Suprapubic skin (tissue), 4 donors: ENCODE measurements at places on chromosomes 6 and 20.

- no peak for DNase-seq
These were observed 4.2 kb downstream of the AHI1 start for GRCh38 chr6:135493218-135493961.

- DNase-seq, result no peak
These were observed 102.2 kb downstream of the SOD2 start for GRCh38 chr6:159590835-159591234.

DNA sequence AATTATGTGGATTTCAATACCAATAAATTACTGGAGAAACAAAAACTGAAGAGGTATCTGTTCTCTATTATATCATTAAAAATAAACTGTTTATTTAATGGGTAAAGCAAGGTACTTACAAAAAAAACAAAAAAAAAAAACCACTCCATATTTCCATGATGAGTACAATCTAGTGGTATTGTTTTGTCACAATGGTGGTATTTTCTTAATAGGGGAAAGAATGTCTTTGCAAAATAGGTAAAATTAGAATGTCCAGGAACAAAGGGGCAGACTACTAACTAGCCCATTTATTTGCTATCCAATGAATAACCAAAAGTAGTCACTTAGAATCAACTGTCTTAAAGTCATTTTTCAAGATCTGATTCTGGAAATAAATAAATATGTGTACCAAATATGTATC, 92.0 kb downstream of the ARHGAP18 start:
- DNase-seq, result no peak

DNA sequence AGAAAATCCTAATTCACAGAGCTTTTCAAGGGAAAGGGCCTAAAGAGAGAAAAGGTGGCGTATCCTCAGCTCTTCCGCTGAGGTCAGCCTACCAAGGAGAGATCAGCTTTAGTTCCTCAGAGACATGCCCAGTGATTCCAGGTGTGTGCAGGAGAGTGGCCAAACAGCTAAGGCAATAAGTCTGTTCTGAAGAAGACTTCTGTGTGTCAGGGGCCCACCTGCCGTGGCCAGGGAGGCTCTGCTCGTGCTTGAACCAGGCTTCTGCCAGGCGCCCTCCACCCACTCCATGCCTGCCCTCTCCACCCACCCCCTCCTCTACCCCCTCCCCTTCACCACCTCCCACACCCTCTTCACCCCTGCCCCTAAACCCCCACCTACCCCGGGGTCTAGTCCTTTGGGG, 67.4 kb upstream of the ARMC2 start:
- DNase-seq, result no peak

GRCh38 chr6:113632220-113632864, 224.8 kb upstream of the MARCKS start:
- DNase-seq, result no peak

DNA sequence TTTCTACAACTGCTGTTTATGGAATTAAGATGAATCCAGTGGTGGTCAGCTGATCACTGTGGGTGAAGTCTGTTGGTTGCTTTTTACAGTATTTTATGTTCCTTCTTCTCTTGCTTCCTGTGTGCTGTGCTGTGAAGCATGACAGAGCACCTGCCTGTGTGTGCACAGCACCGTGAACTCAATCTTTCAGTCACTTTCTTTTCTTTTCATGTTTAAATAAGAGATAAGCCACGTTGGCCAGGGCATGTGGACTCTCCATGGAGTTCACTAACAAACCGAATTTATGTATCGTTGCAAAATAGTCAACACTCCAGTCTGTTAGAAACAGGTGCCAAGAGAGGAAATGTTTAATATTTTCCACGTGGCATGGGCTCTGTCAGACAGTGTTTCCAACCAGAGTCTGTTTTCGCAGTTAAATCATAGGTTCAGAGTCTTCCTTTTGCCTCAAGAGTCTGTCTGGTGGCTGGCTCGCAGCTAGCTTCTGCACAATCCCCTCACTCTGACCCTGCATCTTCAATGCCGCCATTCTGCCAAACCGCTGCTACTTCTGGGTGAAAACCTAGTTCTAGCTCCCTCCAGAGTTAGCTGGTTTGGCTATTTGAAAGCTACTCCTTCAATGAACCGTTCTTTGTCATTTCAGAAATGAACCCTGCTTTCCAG, 73.2 kb downstream of the QRSL1 start:
- no peak for DNase-seq

DNA sequence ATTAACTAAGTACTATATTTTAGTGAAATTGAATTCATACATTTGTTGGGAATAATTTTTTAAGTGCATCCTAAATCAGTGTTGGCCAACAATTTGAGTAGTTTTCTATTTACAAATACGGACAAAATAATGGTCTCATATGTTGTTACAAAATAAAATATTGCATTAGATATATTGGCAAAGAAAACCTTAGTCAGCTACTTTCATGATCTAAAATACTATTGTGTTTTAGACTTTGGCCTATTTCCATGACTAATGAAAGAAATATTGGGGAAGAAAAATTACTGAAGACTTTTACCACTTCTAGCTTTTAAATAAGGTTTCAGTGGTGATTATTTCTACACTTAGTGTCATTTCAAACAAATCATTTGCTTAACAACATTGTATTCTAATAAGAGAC, 498.0 kb downstream of the KHDRBS2 start:
- no peak for DNase-seq

GRCh38 chr6:109477725-109478124, 5.3 kb downstream of the ZBTB24 start:
- no peak for DNase-seq
